ENCODE measurements at places on chromosomes 12 and 14.
A peak's percentile ranks its signal among the peaks of the same experiment; 100 is the strongest.

GRCh38 chr12:51341251-51342007, 5.0 kb downstream of the CELA1 start:
- peak; percentile 74 for DNase-seq

GRCh38 chr12:105878964-105879363, 259.8 kb downstream of the NUAK1 start:
- no peak for DNase-seq

GRCh38 chr14:100605706-100606686, 18.8 kb upstream of the BEGAIN start:
- no peak for DNase-seq

- DNase-seq, result peak; percentile 32
These were observed 236.4 kb downstream of the PCNX1 start for GRCh38 chr14:71143381-71144290.

- DNase-seq, result no peak
These were observed 174.8 kb upstream of the RTL1 start for GRCh38 chr14:101078170-101078891.

DNA sequence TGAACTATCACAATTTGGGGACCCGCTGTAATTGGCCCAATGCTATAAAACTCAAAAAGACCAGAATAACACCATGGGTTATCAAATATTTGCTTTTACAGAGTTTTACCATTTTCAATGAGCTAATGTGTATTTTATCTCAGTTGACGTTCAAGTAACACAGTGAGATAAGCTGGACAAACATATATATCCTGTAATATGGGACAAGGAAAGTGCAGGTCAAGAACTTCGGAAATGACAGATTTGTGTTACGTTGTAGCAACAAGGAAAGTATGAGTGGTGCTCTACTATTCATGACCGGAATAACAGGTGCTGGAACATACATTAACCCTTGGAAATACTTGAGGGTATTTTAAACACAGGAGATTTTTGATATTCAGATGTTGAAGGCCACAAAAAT, 566.4 kb upstream of the FLRT2 start:
- no peak for DNase-seq

GRCh38 chr12:22333186-22333712, 1.3 kb downstream of the ST8SIA1 start:
- DNase-seq, result no peak

- DNase-seq, result no peak
These were observed 56.5 kb downstream of the KDM2B start for GRCh38 chr12:121524196-121524916.

- no peak for DNase-seq
These were observed 2.5 kb downstream of the SYNE2 start for GRCh38 chr14:63855281-63855680.

DNA sequence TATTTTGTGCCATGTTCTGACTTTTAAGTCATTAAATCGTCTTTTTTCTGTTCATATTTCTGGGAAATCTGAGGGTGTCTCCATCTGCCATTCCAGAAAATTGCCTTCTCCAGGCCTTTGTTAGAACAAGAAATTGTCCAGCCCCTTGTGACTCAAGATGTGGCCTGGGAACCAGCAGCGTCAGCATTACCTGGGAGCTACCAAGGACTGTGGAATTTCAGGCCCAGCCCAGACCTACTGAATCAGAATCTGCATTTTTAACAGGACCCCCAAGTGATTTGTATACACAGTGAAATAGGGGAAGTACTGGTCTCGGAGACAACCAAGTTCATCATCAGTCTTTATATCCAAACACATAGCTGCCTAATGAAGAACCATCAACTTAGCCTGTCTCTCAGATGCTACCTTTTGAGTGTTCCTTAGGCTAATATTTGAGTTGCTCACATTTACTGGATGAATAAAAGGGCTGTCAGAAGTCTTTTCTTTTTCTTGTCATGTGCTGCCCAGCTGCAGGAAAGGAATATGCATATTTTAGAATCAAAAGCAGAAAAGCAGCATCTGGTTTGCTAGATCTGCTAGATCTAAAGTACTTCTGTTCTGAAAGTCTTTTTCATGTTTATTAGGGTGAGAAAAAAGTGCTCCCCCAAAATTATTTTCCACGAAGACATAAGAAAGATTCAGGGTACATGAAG, 21.2 kb downstream of the GPHB5 start:
- no peak for DNase-seq

- no peak for DNase-seq
These were observed 1.1 kb upstream of the INSM2 start for GRCh38 chr14:35532783-35533356.

DNA sequence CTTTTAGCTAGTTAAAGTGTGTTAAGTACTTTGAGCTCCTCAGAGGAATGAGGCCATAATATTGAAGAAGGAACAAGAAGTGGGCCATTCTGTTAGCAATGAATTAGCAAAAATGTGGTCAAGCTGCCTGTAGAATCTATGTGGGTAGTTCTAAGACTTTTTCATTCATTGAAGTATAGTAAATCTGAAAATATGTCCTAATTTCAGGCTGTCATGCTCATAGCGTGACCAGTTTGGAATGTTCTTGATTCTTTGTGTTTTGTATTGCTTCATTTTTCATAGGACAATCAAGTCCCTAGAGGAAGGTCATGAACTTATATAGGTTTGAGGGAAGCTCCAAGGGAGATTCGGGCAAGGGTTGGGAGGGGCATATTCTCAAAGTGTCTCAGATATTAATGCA, 11.4 kb downstream of the ATP23 start:
- DNase-seq, result no peak

GRCh38 chr14:99570544-99571302, 33.3 kb downstream of the CCDC85C start:
- no peak for DNase-seq

DNA sequence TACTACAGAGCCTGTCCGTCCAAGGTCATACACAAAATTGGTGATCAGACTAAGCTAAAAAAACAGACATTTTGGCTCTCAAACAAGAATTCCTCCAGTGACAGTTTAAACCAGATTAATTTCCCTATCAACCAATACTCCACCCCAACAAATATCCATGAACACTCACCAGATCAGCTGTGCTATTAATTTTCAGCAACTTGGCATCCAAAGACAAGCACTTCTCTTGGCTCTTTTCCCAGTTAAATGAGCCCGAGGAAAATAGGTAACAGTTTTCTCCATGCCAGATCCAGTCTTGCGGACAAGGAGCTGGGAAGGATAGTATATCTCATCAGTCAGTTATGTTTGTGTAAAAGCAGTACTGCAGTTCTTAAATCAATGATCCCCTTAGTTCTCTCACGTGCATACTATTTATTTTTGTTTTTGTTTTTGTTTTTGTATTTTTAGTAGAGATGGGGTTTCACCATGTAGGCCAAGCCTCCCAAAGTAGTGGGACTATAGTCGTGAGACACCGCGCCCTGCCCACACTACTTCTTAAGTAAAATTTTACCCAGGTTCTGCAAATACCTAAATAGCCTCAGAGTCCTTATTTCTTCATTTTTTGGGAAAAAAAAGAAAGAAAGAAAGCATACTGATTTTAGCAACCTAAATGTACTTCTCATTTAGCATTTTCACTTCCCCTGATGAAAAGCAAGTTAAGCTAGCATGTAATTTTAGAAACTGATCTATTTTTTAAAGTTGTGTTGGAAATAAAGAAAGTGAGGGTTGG, 11.1 kb downstream of the OLR1 start:
- no peak for DNase-seq

- DNase-seq, result no peak
These were observed 59.5 kb upstream of the IGF1 start for GRCh38 chr12:102539651-102540553.

GRCh38 chr12:120100630-120101029, 15.9 kb downstream of the RAB35 start:
- DNase-seq, result no peak

- DNase-seq, result no peak
These were observed 5.7 kb downstream of the CRADD start for GRCh38 chr12:93682846-93683261.

- no peak for DNase-seq
These were observed 193.1 kb upstream of the TBX3 start for GRCh38 chr12:114876968-114877680.

Data from stimulated activated CD4-positive, alpha-beta T cell treated with anti-CD3 and anti-CD28 coated beads, Interleukin-2, amount 100 ng/mL, for 24 hours (primary cell).